ENCODE measurements at places on chromosomes 11 and 22.

- DNase-seq = no peak
These were observed 69.1 kb upstream of the SUSD2 start for GRCh38 chr22:24112188-24112587.

DNA sequence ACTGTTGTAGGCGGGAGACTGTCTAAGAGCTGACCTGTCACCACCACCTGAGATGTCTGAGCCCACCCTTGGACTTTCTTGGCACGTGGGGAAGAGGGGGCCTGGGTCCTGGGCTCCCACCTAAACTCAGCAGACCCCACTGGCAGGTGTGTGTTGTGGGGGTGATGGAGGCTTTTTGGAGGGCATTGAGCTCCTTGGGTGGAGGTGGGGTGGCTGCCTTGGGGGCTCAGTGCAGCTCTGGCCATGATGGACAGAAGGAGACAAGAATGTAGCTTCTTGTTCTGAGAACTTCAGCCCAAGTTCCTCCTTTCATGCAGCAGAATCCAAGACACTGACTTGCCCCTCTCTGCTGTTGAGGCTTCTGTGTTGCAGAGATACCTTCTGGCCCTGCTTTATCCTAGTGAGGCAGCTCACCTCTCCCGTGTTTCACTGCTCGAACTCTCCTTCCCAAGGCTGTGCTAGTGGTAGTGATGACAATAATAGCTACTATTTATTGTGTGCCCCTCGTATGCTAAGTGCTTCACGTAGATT is 116.6 kb upstream of the OR4B1 start:
- no peak for DNase-seq

DNA sequence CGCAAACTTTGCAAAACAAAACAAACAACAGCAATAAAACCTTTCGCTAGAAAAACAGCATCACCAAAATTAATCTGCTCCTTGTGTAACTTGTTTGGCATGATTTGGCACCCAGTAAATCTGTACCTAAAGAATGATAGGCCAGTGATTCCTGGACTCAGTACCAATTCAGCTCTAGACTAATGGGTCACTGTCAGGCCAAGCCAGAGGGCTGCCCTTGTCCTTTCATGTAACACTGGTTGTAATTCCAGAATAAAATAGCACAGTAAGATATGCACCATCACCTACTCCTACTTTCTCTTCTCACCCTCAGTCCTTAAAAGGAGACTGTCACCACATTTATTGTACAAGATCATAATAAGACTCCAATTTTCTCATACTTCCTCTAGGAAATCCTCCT is 341.6 kb upstream of the PITPNB start:
- DNase-seq = no peak

DNA sequence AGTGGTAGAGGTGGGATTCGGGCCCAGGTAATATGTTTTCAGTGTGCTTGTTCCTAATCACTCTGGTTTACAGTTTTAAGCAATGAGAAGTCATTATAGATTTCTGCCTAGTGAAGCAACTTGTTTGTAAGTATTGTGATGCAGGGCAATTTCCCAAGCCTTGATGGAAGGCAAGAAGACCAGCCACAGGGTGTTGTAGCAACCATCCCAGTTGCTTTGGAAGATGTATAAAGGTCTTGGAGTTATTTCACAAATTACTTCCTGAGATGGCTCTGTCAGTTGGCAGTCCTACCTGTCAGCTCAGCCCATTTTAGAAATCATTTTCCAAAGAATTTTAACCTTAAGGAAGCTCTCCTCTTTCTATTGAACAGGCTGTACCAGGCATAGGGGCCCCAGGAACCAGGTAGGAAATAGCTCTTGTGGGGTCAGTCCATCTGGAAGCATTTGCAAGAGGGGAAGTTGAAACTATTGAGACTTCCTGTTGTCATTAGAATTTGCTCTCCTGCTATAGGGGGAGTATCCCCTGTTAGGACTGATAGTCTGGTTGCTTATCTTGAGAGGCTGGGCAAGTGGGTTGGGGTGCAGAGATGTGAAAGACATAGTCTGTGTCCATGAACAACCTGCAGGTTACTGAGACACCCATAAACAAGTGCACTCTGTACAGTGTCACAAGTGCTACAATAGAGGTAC is 47.9 kb downstream of the STIM1 start:
- DNase-seq = no peak

All from hindlimb muscle (tissue), 1 donor.